ENCODE measurements at places on chromosomes 11 and 22.
A peak's percentile ranks its signal among the peaks of the same experiment; 100 is the strongest.

DNA sequence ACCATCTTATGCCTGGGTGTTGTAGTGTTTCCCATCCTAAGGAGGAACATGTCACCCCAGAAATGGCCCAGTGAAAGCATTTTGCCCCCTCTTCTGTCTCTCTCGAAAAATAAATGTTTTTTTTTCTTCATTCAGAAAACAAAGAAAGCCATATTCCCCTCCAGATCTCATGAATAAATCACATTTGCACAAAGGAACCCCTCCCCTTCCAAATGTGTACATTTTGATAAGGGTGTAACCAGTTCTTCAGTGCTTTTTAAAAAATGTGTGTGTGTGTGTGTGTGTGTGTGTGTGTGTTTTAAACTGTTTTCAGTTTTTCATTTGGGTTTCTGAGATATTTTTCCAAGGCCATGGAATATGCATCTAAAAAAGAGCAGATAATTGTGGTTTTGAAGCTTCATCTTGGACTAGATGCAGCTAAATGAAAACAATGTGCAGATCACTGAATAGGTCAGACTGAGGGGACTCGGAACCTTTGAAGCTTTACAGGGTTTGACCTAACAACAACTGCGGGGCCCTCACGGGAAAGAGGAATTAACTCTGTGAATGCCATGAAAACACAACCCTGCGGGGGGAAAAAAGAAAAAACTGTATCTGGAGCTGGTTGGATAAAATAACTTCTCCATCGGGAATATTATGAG lies 76.4 kb downstream of the YAP1 start:
- no peak for DNase-seq

- no peak for DNase-seq
These were observed 23.9 kb downstream of the ELFN2 start for GRCh38 chr22:37403267-37403960.

DNA sequence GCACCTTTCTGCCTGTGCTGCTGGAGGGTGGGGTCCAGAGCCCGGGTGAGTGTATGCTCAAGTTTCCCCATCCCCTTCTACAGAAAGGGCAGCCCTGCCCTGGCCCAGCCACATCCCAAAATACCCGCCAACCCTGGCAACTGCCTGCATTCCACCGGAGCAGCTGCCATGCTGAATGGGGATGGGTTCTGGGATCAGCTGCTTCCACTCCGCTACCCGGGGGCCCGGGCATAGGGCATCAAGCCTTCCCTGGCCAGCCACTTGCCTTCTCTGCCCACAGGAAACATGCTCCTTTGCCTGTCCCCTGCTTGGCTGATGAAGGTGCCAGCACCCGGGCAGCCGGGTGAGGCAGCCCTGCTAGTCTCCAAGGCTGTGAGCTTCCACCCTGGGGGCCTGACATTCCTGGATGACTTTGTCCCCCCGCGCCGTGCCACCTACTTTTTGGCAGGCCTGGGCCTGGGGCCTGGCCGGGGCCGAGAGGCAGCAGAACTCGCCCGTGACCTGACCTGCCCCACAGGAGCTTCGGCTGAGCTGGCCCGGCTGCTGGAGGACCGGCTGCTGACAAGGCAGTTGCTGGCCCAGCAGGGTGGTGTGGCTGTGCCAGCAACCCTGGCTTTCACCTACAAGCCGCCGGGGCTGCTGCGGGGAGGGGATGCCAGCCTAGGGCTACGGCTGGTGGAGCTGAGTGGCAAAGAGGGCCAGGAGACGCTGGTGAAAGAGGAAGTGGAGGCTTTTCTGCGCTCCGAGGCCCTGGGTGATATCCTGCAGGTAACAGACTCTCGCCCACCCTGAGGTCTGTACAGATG lies 3.2 kb downstream of the CARNS1 start:
- no peak for DNase-seq

GRCh38 chr22:46769191-46769675 lies 6.8 kb downstream of the TBC1D22A start:
- no peak for DNase-seq

DNA sequence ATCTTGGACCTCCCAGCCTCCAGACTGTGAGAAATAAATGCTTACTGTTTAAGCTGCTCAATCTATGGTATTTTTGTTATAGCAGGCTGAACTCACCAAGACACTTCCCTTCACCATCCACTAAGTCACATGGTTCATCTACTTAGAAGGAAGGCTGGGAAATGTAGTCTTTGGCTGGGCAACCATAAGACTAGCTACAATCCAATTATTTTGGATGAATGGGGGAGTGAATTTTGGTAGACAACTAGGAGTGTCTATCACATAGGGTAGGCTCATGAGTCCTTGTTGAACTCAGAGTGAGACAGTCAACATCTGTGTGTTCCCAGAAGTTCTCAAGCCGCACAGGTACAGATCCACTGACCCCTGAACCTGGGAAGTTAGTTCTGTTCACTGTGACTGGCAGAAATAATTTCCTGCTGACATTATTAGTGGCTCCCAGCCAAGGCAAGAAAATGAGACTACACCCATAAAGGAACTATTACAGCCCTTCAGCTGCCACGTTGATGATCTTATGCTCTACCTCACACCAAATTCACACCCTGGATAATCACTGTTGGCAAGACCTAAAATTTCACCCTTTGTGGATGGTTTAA lies 3.1 kb upstream of the SLC35C1 start:
- peak; percentile 51 for DNase-seq

GRCh38 chr11:94546162-94546470 lies 2.4 kb downstream of the FUT4 start:
- DNase-seq = no peak

- DNase-seq = no peak
These were observed 96.9 kb downstream of the PDE2A start for GRCh38 chr11:72577271-72577721.

DNA sequence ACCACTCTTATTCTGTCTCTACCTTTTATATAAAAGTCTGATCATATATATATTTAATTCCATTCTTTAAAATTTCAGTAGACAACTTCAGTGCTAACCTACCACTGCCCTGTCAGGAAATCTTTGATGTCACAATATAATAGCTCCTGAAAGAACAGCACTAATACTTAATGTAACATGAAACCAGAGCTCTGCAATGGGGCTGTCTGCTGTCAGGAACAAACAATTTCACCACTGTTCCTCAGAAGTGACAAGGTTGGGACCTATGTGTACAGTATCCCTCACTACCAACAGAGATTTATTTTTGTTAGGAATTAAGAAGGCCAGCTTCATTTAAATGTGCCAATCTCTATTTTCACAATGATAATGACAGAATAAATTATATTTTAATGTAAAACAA lies 165.5 kb upstream of the C11orf58 start:
- DNase-seq = no peak

GRCh38 chr11:134036492-134037045 lies 32.3 kb upstream of the JAM3 start:
- DNase-seq = no peak

- no peak for DNase-seq
These were observed 200.7 kb upstream of the NCAM1 start for GRCh38 chr11:112760396-112761059.

DNA sequence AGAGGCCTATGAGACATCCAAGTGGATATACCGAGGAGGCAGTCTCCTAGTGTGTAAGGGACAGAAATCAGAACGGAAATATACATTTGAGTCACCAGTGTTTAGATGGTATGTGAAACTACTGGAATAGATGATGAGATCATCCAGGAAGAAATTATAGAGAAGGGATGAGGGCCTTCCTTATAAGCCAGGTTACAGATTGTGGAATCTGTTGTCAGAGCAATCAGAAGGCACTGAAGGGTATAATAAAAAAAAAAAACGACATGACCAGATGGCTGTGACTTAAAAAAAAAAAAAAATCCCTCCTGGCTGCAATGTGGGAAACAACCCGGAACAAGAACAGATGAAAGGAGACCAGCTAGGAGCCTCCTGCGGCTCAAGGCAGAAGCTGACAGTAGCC lies 2.7 kb downstream of the MAJIN start:
- no peak for DNase-seq

DNA sequence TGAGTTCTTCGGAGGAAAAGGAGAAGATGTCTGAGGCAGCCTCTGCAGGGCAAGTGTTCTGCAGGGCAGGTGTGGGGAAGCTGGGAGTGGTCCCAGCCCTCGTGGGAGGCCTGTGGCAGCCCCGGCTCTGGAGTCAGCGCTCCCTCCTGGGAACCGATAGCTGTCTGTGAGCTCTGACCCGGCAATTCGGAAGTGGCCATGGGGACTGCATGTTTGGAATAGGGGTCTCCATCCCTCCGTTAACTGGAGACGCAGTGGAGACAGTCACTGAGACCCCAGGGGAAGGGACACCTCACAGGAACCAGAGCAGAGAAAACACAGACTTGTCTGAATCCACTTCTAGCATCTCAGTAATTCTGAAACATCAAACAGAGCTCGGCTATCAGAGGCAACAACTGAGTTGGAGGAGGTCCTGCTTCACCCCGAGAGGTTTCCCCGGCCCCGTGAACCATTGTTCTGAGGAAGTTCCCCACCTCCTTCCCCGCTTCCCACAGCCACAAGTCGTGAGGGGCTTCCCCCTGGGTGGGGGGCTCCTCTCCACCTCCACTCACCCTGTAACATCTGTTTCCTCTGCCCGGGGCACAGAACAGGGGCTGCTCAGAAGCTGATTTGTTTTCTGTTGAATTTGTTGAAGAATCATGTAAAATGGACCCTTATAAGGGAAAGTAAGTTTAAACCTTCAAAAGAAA lies 99.6 kb downstream of the BRD1 start:
- DNase-seq = no peak

DNA sequence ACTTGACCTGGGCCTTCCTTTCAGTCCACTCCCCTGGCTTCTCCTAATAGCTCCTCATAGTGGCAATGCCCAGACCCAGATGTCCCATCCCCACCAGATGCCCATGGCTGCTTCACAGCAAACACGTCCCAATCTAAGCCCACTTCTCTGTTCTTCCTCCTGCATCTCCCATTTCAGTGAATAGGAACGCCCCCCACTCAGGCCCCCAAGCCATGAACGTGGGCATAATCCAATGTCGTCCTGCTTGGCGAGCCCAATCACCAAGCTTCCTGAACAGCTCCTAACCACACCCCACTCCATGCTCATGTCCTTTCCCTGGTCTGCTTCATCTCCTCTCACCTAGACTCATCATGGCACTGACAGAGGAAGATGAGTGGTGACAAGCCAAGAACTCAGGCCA lies 8.9 kb downstream of the IL18BP start:
- no peak for DNase-seq

DNA sequence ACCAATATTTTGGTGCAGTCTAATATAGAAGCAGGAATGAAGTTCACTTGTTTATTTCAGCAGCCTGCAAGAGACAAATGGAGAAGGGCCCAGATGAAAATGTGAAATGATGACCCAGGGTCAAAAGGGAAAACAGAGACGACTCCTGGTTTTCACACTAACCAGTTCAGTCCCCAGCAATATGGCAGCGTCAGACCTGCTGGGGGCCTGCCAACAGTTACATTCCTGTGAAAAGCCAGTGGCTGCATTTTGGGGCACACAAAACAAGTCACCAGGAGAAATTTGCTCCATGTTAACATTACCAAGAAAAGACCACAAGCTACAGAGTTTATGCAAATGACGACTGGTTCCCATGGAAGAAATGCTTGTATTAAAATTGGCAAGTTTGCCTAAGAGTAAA lies 80.2 kb downstream of the CCDC34 start:
- DNase-seq = no peak

GRCh38 chr22:29469755-29470154 lies 10.3 kb upstream of the NEFH start:
- no peak for DNase-seq

GRCh38 chr11:68142441-68143309 lies 21.5 kb upstream of the CHKA start:
- no peak for DNase-seq

GRCh38 chr22:45689211-45689610 lies 17.6 kb downstream of the ATXN10 start:
- no peak for DNase-seq

GRCh38 chr11:14327116-14327515 lies 31.9 kb downstream of the RRAS2 start:
- no peak for DNase-seq

DNA sequence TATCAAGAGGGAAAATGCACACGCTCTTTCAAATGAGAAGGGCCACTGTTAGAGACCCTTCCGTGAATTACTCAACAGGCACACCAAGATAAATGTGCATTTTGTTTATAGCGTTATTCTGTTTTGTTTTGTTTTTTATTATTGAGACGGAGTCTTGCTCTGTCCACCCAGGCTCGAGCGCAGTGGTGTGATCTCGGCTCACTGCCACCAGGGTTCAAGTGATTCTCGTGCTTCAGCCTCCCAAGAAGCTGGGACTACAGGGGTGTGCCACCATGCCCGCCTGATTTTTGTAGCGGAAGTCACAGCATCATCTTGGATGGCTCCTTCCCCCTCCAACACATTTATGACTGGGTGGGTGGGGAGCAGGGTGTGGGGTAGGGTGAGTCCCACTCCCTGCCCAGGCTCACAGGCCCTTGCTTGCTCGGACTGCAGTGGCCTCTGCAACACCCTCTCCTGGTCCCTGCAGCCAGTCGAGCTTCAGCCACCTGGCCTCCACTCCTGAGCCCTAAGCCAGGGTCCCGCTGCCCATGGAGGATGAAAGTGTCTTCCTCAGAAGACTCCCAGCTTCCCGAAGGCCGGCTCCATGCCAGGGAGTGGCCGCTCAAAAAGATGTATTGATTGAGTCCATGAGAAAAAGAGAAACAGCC lies 68.0 kb downstream of the RTL6 start:
- DNase-seq = no peak

DNA sequence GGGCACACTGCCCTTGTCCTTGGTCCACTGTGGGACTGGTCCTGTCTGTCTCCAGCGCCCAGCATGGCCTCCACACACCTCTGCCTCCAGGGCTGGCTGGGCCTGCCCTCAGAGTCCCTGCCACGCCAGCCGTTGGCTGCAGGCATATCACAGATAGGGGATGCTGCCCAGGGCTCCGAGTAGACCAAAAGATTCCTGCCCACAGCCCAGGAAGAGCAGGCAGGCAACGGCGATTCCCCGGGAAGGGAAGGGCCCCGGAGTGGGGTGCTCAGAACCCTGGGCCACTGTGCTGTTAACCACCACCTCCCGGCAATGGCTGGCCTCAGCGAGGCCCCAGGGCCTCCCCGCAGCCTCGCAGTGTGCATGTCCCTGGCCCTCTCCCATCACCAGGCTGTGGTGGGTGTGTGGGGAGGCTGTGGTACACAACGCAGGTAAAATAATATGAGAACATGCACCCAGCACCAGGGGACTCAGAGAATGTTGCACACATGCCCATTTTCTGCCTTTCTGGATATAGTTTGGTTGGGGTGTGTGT lies 2.2 kb downstream of the IFITM5 start:
- DNase-seq = no peak

GRCh38 chr11:45451766-45452440 lies 165.8 kb upstream of the SYT13 start:
- no peak for DNase-seq

DNA sequence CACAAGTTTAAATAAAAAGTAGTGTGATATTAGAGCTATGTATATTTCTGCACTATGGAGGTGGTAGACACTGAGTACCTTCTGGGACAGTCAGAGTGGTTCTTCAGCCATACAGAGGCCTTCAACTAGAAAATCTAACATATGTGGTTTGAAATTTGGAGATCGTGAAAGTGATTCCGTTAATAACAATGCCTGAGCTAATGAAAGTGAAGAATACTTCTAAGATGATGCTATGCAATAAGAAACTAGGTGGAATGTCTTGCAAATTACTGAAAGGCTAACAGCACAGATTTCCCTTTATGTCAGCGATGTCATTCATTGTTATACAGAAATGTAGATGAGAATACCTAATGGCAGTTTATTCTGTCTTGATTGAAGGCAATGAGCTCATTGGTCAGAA lies 1984.7 kb upstream of the RAG2 start:
- no peak for DNase-seq
